AG20443 (cell line): ENCODE measurements at places on chromosomes 6 and 20.

DNA sequence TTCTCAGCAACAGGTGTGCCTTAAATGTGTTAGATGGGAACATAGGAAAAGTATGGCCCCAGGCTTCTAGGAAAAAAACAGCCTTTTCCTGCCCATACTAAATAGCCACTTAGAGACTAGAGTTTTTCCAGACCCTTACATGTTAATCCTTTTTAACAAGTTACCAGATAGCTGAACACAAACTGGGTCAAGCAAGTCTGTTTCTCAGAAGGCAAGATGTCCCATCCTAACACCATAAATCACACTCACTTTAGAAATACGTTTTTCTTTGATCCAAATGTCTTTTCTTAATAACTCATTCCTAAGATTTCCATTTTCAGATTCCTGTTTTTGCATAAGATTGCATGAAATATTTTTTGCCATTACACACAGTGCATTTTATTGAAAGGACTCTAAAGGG, 241.3 kb downstream of the KCNQ5 start:
- DNase-seq: no peak

DNA sequence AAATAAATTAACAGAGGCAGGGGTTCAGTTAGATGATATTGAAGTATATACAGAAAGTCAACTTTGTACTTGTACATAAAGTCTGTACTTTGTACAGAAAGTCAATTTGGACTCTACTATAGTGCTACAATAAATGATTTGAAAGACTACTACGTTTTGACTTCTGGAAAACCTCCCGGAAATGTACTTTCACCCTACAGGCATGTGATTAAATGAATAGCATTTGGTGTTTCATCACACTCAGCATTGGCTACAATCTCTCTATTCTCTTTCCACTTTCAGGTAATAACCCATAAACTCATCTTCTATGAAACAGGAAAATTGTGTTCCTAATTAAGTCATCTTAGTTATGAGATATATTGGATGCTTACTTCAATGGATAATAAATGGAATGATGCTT, 25.6 kb upstream of the MC3R start:
- DNase-seq: no peak

GRCh38 chr6:4872841-4873240, 96.6 kb downstream of the CDYL start:
- DNase-seq: no peak

DNA sequence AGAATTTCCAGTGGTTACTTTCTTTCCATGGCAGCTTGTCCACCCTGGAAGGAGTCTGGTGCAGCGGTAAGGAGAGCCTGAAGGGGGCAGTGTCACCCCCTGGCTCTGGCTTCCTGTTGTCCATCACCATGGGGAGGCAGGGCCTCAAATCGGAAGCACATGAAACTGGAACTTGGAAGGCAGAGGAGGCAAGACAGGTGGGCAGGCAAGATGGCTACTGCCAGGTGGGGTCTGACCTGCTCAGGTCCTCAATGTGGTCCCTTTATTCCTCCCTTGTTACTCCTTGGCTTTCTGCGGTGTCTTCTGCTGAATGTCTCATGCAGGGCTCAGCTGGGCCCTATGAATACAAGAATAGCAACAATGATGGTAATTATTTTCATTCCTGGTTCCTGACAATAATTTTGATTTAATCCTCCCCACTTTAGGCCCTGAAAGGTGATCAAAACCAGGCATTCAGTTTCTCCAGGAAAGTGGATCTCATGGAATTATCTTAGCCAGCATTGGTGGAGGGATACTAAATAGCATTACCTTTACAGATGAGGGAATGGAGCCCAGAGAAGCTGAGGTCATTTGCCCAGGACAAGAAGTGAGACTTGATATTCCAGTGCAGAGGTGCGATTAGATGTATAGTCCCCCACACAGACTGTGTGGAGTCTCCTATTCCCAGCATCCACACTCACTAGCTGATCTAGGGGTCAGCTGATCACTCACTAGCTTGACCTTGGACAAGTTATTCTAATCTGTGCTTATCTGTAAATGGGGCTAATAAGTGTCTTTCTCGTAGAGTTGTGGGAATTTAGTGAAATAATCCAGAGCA, 17.6 kb upstream of the SNAI1 start:
- peak; percentile 45 for DNase-seq

DNA sequence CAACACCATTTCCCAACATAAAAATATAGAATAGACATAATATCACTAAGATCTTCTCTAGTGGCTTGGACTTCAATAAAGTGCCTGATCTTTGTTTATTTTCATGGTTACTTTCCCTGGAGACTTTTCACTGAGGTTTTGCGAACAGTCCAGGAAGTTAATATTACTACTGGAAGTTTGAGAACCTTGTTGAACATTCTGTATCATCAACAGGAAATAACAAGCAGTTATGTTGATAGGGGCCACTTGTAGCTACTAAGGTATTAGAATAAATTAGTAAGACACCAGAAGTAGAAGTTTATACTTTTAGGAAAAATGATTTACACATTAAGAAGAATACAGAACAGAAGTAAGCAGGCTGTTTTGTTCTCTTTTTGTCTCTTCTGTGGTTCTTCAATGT, 180.2 kb downstream of the TFAP2B start:
- no peak for DNase-seq

- no peak for DNase-seq
Observed at GRCh38 chr6:86775893-86776292, 161.4 kb upstream of the HTR1E start.

DNA sequence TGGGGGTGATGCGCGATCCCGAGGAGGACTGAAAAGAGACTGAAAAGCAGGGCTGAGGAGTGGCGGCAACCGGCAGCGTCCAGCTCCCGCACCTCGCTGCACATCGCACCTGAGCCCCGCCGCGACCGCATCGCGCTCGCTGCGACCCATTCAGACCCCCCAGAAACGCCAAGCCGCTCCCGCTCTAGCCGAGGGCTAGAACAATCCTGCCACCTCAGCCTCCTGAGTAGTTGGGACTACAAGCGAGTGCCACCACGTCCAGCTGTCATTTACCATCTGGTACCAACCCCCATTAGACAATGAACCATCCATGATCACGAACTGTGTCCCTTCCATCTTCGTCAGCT, 33.2 kb downstream of the HLA-A start:
- DNase-seq: no peak

DNA sequence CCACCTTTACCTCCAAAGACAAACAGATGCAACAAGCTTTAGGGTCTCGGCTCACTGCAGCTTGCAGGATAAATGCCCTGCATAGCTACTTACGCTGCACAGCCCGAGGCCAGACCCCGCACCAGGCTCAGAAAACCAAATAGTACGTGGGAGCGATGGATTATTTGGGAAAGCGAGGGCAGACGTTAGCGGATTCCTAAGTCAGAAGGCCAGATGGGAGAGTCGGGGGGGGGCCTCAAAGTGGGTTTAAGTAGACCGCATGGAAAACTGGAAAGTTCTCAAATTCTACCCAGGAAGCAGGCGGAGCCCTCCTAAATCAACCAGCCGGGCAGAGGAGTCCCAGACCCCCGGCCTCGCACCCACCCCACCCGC, 382 bp downstream of the SFT2D1 start:
- DNase-seq: no peak

DNA sequence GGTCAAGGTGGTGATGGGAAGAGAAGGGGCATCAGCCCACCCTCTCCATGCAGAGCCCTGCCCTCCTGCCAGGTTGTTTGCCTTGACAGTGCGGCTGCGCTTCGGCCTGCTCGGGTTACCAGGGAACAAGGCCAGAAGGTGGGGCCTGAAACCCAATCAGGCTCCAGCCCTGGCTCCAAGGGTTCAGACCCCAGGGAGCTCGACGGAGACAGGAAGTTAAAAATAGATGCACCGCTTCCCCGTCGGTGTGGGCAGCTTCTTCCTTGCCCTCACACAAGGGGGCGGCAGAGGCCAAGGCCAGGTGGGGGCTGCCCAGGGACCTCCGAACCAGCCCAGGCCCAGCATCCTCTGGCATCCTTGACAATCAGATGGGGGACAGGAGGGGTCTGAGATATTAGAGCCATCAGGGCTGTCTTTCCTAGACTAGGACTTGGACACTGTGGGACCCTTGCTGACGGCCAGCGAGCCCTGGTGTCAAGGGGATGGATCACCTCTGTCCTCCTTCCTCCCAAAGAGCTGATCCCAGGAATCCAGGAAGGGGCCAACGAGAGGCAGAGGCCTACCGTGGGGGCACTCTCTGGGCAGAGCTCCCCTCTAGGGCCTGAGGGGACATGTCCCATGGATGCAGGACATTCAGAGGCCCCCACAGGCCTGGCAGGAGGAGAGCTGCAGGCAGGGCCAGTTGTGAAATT, 65.2 kb downstream of the RIPOR3 start:
- DNase-seq: peak; percentile 82

DNA sequence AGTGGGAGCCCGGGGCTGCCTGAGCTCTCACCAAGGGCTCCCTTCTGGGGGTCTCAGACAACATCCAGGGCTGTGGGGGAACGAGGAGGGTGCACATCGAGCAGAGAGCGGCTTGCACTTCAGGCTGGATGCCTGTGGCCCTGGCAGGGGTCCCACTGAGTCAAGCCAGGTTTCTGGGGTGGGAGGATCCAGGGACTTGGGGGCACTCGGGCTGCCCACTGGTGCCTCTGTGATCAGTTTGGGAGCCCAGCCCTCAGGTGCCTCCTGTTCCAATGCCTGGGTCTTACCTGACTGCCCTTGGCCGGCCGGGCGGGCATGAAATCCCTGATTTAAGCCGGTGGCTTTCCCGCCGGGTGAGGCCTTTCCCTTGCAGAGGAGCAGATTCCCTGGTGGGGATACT, 470 bp downstream of the COL20A1 start:
- DNase-seq: no peak

DNA sequence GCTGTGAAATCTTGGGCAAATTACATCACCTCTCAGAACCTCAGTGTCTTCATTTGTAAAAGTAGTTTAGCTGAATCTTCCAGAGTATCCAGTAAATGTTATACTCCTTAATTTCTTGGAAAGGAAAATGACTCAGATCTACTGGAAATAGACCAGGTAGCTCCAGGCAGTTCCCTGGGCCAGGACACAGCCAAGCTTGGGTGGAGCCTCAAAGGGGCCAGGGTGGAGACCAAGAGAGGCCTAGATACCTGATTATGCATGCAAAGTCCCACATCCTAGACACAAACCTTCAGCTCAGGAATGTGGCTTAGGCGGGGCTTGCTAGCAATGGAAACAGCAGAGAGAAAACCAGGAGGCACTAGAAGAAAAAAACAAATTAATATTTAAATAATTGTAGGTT, 272.8 kb downstream of the MAFB start:
- no peak for DNase-seq

DNA sequence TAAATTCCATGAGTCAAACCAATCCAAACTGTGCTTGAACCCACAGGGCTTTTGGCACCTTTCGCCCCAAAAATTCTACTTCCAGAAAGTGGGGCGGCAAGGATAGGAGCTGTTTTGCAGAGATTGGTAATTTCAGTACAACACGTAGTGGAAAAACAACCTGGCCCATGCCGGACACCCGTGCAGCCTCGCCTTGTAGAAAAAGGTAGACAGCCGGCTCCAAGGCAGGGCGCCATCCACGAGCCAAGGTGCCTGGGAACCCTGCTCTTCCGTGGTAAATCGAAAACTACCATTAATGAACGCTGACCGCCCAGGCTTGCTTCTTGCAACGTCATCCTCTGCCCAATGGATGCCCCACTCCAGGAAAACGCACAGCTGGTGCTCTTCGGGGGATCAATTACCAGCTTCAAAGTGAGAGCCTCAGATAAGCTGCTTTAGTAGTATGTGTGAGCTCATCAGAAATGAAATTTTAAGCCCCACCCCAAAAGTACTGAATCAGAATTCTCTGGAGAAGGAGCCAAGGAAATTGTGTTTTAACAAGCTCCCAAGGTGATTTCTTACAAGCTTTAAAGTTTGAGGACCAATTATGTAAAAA, 1.8 kb downstream of the OOEP start:
- no peak for DNase-seq

GRCh38 chr20:13638496-13639149, at the start of gene TASP1:
TASP1 (minus strand) TSS chr20:13638932; CDS start chr20:13630078, 8,854 bp downstream.
- peak; percentile 98 for DNase-seq

GRCh38 chr6:2108700-2109306, 136.6 kb downstream of the GMDS start:
- DNase-seq: no peak

DNA sequence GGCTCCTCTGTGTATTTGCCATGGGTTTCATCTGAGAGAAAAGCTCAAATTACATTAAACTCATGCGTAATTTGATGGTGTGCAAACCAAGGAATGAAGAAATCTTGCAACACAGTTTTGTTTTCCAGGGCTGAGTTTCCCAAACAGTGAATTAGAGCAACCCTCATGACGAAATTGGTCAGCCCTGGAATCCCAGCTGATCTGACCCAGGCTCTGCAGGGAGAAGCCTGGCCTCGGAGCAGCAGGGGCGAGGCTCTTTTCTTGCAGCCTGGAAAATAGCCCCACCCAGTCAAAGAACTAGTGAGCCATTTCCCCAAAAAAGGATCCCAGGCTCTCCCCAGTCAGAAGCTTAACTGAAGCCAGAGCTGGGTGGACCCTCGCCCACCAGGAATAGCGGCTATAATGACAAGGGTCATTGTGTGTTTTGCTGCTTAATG, 107.3 kb upstream of the SNX9 start:
- peak; percentile 96 for DNase-seq

DNA sequence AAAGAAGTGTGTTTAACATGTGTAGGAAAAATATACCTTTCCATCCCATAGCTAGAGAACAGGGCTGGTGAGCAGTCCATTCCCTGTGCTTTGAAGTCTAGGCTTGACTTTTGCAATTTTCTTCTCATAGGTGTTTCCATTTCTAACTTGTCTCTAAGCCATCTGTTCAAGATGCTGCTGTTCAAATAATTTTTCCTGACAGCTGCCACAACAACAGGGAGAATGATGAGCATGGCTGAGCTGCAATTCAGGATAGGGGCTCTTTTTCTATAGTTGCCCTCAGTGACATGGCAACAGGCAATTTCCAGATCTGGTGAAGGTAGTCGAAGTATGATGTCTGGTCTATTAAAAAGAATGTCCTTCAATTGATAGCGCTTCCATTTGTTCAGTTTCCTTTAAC, 103.0 kb upstream of the HS3ST5 start:
- no peak for DNase-seq

GRCh38 chr20:1417273-1417672, 24.4 kb upstream of the FKBP1A start:
- DNase-seq: peak; percentile 46

DNA sequence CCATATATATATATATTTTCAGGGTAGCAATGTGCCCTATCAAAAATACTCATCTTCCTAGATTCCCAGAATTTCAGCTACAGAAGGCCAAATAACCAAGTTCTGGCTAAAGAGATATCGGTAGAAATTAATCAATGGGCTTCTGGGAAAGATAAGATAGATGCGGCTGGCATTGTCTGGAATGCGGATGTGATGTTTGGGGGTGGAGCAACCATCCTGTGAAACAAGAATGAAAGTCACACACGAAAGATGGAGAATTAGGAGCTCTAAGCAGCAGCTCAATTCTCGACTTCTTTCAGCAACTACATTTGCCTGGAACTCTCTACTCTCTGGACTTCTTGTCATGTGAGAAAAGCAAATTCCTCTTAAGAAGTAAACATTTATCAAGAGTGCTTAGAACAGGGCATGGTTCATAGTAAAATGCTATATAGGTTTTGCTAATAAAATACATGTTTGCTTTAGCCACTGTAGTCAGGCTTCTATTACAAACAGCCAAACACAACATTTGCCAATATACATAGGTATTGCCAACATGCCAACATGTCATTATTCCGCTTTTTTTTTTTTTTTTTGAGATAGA, 90.8 kb downstream of the CLIC5 start:
- DNase-seq: no peak
